ENCODE measurements at places on chromosomes 16 and 17.

- DNase-seq, result peak; percentile 47
Measured at GRCh38 chr17:19579867-19580565, 46.4 kb downstream of the SLC47A1 start.

DNA sequence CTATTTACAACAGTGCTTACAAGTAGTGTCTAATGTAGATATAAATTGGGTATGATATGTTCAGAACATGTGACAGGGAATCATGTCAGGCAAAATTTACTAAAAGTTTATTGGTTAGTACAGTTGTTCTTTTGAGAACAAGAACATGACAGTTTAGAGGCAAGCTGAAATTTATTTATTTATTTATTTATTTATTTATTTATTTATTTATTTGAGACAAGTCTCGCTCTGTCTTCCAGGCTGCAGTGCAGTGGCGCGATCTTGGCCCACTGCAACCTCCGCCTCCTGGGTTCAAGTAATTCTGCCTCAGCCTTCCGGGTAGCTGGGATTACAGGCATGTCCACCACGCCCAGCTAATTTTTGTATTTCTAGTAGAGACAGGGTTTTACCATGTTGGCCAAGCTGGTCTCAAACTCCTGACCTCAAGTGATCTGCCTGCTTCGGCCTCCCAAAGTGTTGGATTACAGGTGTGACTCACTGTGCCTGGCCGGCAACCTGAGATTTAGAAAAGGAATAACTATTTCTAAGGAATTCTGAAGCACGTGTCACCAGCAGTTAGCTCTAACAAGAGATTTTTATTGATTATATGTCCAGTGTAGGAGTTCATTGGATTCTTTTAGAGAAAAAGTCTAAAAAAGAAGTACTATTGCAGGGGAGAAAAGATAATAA lies 24.9 kb downstream of the MRTFB start:
- DNase-seq, result no peak

DNA sequence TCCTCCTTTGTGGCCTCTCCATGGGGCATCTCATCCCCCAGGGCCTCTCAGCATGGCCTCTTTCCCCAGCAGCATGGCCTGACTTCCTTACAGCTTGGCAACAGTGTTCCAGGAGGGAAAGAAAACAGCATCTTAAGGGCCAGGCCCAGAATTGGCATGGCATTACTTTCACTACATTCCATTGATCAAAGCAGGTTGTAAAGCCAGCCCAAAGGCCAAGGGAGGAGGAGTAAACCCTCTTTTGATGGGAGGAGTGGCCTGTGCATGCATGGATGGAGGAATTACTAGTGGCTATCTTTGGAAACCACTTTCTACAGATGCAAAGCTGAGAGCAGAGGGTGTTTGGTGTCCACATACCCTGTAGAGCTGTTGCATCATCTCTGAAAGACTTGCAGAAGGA lies 149.4 kb downstream of the AIPL1 start:
- no peak for DNase-seq

GRCh38 chr16:27238591-27238990 lies 30.0 kb downstream of the NSMCE1 start:
- no peak for DNase-seq

- DNase-seq, result no peak
Measured at GRCh38 chr16:61763991-61764390, 272.2 kb downstream of the CDH8 start.

DNA sequence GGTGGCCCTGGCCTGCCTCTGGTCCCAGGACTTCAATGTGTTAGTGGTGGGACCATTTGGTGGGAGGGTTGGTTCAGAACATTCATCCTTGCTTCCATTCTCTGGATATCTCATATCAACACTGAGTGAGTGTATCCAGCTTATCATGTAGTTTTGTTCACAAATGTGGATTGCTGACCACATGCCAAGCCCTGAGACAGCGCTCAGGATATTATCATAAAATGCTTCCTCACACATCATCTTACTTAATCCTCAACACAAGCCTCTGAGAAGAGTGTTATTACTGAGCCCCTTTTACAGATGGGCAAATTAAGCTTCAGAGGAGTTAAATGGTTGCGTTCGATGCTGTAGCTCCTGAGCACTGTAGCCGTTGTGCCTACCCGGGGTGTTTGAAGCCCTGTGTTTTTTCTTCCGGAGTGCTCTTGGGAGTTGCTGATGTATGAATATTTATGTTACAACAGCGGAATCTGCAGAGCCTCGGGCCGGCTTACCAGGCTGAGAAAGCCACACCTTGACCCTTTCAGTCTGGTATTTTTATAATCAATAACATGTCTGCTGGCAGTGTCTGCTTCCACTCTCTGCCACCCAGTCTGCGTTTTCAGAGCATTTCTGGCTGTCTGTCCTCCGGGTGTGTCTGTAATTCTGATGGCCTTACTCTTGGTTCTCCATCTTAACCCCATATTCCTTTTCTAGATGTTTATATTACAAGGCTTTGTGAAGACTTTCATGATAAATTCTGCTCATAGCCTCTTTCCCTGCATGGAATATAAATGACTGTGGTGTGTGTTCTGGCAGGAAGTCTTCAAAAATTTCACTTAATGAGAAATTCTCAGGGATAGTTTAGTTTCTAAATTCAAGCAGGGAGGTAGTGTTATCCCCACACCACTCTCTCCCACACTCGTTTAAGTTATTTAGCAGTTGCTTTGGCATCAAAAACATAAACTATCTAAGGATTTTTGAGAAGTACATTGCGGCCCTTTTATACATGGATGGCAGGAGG lies 2.9 kb downstream of the GLP2R start:
- DNase-seq, result no peak

DNA sequence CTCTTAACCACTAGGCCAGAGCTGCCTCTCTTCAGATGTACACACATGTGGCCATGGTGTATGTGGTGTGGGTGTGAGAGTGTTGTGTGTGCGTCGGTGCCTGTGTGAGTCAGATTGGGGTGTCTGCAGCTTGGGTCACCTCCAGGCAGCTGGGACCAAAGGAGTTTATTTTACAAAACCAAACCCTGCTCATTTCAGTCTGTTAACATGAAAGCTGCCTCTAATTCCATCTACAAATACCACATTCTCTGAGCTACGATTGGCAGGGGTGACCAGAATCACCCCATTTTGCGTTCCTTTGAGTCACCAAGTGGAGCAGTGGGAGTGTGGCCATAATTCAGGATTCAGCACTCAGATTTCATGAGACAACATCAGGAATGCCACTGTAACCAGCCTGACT lies 105.3 kb downstream of the IRX5 start:
- no peak for DNase-seq

DNA sequence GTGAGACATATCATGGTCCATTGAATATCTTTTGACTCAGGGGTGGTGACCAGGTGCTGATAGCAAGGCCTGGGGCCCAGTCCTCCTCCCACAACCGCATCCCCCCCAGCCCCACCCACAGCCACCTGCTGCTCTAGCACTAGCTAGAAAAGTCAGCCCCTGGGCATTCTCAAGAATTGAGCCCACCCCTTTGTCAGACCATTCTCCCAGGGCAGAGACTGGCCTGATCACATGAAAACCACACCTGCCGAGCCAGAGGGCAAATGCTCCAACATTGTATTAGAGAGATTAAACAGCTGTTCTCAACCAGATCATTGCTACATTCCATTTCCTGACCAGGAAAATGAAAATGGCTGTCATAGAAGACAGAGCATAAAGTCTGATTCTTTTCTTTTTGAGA lies 62.4 kb downstream of the RAB11FIP4 start:
- no peak for DNase-seq

GRCh38 chr17:45021607-45022287 lies 29.7 kb downstream of the DCAKD start:
- peak; percentile 85 for DNase-seq

GRCh38 chr16:67965668-67966548 lies 2.5 kb downstream of the SLC12A4 start:
- no peak for DNase-seq

DNA sequence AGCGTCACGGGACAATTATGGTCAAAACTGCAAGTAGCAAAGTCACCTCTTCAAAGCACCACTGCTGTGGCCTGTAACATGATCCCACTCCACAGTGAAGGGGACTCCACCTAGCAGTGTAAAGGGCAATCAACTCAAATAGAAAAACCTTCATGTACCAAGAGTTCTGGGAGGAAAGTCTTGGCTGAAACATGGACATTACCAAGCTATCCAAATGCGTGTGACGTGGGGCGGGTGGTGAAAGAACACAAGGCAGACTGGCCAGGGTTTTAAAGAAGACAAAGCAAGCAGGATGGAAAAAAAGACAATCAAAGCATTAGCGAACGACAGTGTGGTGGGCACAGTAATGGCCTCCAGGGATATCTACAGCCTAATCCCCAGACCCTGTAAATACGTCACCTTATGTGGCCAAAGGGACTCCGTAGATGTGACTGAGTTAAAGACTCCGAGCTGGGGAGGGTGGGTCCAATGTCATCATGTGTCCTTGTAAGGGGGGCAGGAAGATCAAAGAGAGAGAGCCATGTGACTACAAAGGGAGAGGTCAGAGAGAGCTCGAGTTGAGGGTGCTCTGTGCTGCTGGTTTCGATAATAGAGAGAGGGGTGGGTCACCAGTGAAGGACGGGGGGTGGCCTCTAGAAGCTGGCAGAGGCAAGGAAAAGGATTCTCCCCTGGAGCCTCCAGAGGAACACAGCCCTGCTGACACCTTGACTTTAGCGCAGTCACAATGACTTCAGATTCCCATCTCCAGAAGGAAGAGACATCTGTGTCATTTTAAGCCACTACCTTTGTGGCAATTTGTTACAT lies 6.0 kb downstream of the HSDL1 start:
- peak; percentile 37 for DNase-seq

GRCh38 chr17:42681976-42682721 lies at the start of gene CNTNAP1:
Gene CNTNAP1 (plus strand): TSS chr17:42682531. CDS start chr17:42682830, 299 bp downstream.
- DNase-seq, result peak; percentile 78

DNA sequence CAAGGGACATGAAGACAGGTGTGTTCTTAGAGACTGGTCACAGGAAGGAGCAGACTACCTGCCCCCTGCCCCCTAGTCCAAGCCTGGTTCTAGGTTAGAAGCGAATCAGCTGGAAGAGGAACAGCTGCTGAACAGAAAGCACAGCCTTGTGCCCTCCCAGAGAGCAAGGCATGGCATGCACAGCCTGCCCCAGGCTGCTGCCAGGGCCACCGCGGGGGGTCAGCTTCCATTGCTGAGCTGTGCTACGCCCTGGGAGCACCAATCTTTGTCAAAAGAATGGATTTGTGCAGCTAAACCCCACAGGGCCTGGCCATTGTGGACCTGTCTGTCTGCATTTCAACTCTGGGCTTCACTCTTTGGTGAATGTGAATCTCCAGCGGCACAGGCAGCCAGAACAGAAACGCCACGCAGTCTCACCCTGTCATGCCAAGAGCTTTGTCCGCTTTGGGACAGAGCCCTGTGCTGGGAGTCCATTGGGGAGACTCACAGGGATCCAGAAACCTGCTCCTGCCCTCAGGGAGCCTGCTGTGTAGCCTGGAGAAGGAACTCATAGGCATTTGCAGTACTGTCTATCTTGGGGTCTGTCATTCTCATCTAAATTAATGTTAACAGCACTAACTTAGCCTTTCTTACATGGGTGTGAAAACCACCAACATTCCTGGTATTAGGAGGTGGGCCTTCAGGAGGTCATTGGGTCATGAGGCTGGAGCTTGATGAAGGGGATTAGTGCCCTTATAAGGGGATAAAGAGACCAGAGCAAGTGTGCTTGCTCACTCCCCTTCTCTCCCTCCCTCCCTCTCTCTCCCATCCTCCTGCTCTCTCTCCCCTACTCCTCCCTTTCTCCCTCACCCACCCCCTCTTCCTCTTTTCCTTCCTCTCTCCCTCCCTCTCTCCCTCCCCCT lies 25.6 kb upstream of the CDRT4 start:
- no peak for DNase-seq

GRCh38 chr16:85557083-85557970 lies 55.8 kb upstream of the GSE1 start:
- no peak for DNase-seq

- DNase-seq, result no peak
Measured at GRCh38 chr16:47829850-47830600, 325.8 kb downstream of the ABCC12 start.

DNA sequence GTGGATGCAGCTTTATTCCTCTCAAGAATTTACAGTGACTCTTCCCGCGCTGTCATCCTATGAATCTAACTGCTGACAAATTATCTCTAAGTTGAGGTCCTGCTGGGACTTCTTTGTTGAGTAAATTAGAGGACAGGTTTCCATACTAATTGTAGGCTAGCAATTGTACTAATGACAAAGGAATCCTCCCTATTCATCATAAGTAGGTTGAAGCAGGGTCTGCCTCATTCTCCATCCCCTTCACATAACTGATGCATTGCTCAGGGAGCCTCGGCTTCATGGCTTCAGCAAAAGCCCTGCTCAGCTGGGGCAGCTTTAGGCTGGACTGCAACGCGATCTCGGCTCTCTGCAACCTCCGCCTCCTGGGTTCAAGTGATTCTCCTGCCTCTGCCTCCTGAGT lies 83.1 kb upstream of the IRX6 start:
- DNase-seq, result no peak

- peak; percentile 34 for DNase-seq
Measured at GRCh38 chr17:1829216-1829591, 498 bp downstream of the SMYD4 start.

GRCh38 chr17:74527756-74528155 lies 3.5 kb downstream of the CD300LB start:
- no peak for DNase-seq

GRCh38 chr17:58710948-58711552 lies 18.6 kb downstream of the RAD51C start:
- peak; percentile 75 for DNase-seq

- no peak for DNase-seq
Measured at GRCh38 chr17:19497624-19498023, 36.0 kb upstream of the SLC47A1 start.

DNA sequence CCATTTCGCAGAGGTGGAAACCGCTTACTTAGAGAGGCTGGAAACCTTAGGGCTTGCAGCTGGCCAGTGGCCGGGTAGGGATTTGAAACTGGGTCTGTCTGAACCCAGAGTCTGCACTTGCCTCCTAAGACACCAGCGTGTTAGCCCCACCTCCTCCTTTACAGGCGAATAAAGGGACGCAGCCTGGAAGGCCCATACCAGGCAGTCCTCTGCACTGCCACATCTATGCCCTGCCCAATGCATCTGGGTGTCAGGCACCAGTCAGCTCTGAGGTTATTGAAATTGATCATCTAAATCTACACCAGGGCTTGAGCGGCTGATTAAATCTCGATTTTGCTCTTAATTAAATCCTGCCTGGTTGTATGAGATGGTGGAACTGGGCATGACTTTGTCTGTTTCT lies 19.9 kb upstream of the NAGS start:
- DNase-seq, result no peak

GRCh38 chr17:18263885-18264682 lies 3.6 kb downstream of the MIEF2 start:
- DNase-seq, result no peak

All from tongue (tissue), 3 donors.